ENCODE measurements at places on chromosomes 7 and 10. TPM values are rescaled to one million over a fixed set of nuclear protein-coding genes. Genes with fewer than 3 reads are reported as not detected.

The GPR141 gene
- polyA plus RNA-seq: 1.1 TPM

The KCP gene
- not detected for polyA plus RNA-seq

The ABCB4 gene
- polyA plus RNA-seq: not detected

The PRLHR gene
- not detected for polyA plus RNA-seq

- no peak for DNase-seq
- H3K36me3 ChIP-seq: no peaks in the 10 kb centered on the region
- no peaks in the 10 kb centered on the region for H3K4me1 ChIP-seq
- H3K27me3 ChIP-seq: no peaks in the 10 kb centered on the region
- no peak overlapping the region for H3K27ac ChIP-seq
Measured at GRCh38 chr7:85156661-85157208, 30.1 kb downstream of the SEMA3D start.

GRCh38 chr10:36608866-36609265 is 516.5 kb upstream of the ANKRD30A start:
- H3K4me1 ChIP-seq: no peaks in the 10 kb centered on the region
- no peaks in the 10 kb centered on the region for H3K36me3 ChIP-seq
- H3K27ac ChIP-seq: no peak overlapping the region
- no peak for DNase-seq
- no peaks in the 10 kb centered on the region for H3K27me3 ChIP-seq
- H3K4me3 ChIP-seq: no peak overlapping the region

DNA sequence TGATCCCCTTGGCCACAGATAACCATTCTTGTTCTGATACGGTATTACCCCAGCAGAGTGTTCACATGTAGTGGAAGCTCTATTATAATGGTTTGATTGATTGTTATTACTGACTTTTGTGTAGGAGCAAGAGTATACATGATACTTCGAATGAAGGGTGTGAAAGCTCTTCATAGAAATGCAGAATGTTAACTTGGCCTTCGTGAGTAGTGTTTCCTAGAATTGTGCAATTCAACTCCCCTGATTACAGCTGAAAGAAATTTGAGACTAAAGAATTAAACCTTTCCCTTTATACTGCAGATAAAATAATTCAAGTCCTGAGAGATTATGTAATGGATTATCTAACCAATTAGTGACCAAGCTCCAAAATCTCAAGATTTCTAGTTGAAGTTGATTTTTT is 38.2 kb downstream of the MKLN1 start:
- no peaks in the 10 kb centered on the region for H3K36me3 ChIP-seq
- H3K4me3 ChIP-seq: no peak overlapping the region
- DNase-seq: no peak
- H3K4me1 ChIP-seq: peaks cover 40% of the 10 kb centered on the region

DNA sequence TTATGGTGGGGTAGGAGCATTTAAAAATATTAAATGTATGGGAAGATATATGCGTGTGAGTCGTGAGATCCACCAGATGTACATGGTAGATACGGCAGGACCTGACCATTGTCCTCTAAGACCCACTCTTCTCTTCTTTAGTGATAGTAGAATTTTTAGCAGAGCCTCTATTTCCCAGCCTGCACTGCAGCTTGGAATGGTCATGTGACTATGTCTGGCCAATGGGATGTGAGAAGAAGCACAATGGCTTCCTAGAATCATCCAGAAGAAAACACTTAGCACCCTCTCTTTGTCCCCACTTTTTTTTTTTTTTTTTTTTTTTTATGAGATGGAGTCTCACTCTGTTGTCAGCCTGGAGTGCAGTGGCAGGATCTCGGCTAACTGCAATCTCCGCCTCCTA is 86.6 kb upstream of the CYTH3 start:
- DNase-seq: no peak
- no peaks in the 10 kb centered on the region for H3K27me3 ChIP-seq
- H3K36me3 ChIP-seq: no peaks in the 10 kb centered on the region
- no peak overlapping the region for H3K4me3 ChIP-seq

GRCh38 chr10:131667047-131667446 is 233.8 kb upstream of the PPP2R2D start:
- no peaks in the 10 kb centered on the region for H3K4me1 ChIP-seq
- no peak overlapping the region for H3K27ac ChIP-seq
- no peak for DNase-seq
- H3K36me3 ChIP-seq: no peaks in the 10 kb centered on the region

GRCh38 chr7:85573844-85574243 is 387.0 kb upstream of the SEMA3D start:
- no peaks in the 10 kb centered on the region for H3K36me3 ChIP-seq
- no peak overlapping the region for H3K27ac ChIP-seq
- DNase-seq: no peak
- no peaks in the 10 kb centered on the region for H3K4me1 ChIP-seq
- H3K4me3 ChIP-seq: no peak overlapping the region

DNA sequence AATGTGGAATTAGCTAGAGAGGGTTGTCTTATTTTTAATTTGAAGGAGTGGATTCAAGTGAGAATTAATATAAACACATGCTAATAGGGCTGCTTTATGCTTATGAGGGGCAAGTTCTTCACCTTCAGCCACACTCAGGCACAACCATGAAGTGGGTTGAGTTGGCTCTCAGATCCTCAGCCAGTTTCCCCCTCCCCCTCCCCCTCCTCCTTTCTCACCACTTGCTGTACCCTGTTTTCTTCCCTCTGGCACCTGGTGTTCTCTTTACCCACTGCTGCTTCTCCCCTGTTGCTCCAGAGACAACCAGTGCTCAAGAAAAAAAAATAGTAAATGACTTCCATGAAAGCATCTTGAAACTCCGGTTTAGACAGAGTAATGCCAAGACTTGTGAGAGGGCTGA is 1083.3 kb downstream of the CNTNAP2 start:
- no peak overlapping the region for H3K4me3 ChIP-seq
- no peaks in the 10 kb centered on the region for H3K4me1 ChIP-seq
- no peaks in the 10 kb centered on the region for H3K36me3 ChIP-seq
- no peak for DNase-seq
- no peaks in the 10 kb centered on the region for H3K27me3 ChIP-seq

DNA sequence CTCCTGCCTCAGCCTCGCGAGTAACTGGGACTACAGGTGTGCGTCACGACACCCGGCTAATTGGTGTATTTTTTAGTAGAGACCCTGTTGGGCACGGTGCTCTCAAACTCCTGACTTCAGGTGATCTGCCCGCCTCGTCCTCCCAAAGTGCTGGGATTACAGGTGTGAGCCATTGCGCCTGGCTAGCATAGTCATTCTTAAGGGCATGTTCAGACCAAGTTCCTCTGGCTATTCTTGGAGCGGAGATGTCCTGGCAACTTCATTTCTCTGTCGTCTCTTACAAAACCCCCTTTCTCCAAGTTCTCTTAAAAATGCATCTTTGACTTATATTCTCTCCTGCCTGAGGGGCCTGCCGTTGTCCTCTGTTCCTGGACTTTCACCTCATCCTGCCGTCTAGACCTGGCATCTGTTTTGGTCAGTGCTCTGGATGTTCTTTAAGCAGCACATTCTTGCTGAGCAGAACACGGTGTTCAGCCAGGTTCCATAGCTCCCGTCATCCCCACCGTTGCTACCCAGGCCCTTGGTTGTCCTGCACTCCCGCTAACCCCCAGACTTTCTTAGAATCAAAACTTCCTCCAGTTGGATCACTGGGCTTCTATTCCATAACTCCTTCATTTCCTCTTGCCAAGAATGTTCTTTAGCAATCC is 509.9 kb upstream of the GALNT17 start:
- no peak overlapping the region for H3K4me3 ChIP-seq
- H3K36me3 ChIP-seq: no peaks in the 10 kb centered on the region
- H3K27me3 ChIP-seq: no peaks in the 10 kb centered on the region
- no peak overlapping the region for H3K27ac ChIP-seq

DNA sequence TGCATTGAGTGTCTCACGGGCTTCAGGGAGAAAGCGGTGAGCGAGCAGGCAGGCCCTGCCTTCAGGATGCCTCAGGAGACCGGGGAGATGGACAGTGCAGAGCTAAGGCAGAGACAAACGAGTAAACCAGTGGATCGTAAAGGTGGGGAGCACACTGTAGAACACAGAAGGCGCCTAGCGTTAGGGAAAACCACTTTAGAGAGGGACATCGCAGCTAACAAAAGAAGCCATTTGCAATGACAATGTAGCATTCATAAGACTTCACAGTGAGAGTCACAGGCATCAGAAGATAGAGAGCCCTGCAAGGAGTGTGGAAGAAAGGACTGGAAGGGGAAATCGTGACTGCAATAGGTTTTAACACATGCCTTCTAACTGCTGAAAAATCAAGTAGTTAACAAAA is 54.9 kb upstream of the TMEM273 start:
- no peaks in the 10 kb centered on the region for H3K4me1 ChIP-seq
- no peaks in the 10 kb centered on the region for H3K27me3 ChIP-seq
- no peaks in the 10 kb centered on the region for H3K36me3 ChIP-seq
- no peak for DNase-seq
- no peak overlapping the region for H3K4me3 ChIP-seq

DNA sequence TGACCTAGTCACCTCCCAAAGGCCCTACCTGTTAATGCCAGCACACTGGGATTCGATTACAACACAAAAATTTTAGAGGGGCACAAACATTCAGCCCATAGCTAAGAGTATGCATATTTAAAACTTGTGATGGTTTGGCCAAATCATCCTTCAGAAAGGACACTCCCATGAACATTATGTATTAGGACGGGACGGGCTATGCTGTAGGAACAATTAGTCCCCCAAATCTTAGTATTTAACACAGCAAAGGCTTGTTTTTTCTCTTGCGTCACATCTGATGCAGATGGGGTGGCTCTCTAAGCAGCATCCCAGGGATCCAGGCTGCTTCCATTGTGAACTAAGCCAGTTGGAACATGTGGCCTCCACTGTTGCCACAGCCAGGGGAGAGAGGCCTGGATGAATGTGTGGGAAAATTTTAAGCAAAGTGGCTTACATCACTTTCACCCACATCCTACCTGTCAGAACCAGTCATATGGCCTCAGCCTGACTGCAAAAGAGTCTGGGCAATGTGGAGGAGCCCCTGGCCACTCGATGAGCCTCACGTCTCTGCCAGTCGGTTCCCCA is 26.6 kb downstream of the CHST3 start:
- no peak overlapping the region for H3K27ac ChIP-seq
- DNase-seq: no peak
- no peaks in the 10 kb centered on the region for H3K27me3 ChIP-seq
- no peaks in the 10 kb centered on the region for H3K36me3 ChIP-seq
- no peak overlapping the region for H3K4me3 ChIP-seq

GRCh38 chr10:93954299-93954698 is 39.4 kb upstream of the PLCE1 start:
- no peaks in the 10 kb centered on the region for H3K36me3 ChIP-seq
- no peak overlapping the region for H3K27ac ChIP-seq
- H3K4me1 ChIP-seq: no peaks in the 10 kb centered on the region
- no peaks in the 10 kb centered on the region for H3K27me3 ChIP-seq
- DNase-seq: no peak

DNA sequence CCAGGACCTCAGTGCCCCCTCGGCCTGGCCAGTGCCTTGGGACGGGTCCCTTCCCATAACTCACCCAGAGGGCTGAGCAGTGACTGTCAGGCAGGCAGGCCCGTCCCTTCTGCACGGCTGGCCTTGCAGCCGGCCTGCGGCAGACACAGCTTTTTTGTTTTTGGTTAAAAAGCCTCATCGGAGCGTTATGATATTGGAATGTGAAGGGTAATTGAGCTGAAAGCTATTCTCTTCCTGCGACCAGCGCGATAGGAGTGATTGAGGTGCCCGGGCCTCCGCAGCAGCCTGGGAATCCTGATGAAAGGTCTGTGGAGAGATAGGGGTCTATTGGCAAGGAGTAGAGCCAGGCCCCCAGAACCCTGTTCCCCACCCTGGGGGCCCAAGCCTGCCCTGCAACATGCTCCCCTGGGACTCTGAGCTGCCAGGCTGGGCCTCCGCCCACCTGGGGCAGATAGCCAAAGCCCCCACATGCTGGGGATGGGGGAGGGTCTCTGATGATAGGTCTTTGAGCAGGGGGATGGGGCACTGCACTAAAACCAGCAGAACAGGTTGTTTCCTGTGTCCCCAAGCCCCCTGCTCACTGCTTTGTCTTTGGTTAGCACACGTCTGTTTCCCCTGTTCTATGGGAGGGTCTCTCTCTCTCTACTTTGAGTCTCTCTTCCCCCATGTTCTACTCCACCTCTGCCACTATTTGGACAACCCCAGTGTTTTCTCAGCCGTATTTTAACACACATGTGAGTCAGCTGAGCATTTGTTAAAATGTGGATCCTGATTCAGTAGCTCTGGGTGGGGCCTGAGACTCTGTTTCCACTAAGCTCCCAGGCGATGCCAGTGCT is 131.9 kb downstream of the CDH23 start:
- no peaks in the 10 kb centered on the region for H3K4me1 ChIP-seq
- no peak for DNase-seq
- H3K36me3 ChIP-seq: no peaks in the 10 kb centered on the region
- H3K4me3 ChIP-seq: no peak overlapping the region
- H3K27ac ChIP-seq: no peak overlapping the region

DNA sequence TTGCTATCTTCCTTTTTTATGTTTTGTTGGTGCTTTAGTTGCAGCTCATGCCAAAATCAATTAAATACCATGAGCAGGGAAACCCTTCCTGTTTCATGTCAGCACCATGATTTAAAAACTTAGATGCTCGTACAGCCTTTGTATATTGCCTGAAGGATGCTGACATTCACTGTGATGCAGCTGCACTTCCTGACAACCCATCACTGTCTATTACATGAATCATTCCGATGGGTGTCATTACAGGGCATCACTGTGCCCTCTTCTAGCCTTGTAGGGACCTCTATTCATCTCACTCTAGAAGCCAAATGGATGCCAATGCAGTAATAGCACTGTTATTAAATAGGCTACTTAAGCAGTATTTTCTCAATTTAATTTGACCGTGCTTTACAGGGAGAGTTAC is 18.3 kb upstream of the ITGB1 start:
- H3K36me3 ChIP-seq: no peaks in the 10 kb centered on the region
- no peak overlapping the region for H3K27ac ChIP-seq

DNA sequence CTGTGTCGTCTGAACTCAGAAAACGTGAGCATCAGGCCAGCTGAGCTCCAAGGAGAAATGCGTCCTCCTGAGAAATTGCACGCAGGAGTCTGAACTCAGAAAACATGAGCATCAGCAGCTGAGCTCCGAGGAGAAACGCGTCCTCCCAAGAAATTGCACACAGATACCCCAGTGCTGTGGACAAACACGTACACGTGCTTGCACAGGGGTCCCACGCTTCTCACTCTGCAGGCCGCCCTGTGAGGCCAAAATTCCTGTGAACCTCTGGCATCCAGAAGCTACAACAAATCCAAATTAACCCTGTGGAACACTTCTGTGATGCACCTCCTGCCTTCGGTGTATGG is 133.8 kb downstream of the WDR37 start:
- DNase-seq: no peak
- H3K4me3 ChIP-seq: no peak overlapping the region
- H3K36me3 ChIP-seq: no peaks in the 10 kb centered on the region
- H3K4me1 ChIP-seq: peaks cover 3% of the 10 kb centered on the region
- no peak overlapping the region for H3K27ac ChIP-seq
- H3K27me3 ChIP-seq: no peaks in the 10 kb centered on the region

GRCh38 chr7:116431787-116432526 is 67.6 kb upstream of the CAV2 start:
- no peaks in the 10 kb centered on the region for H3K36me3 ChIP-seq
- H3K27me3 ChIP-seq: no peaks in the 10 kb centered on the region
- no peaks in the 10 kb centered on the region for H3K4me1 ChIP-seq
- no peak overlapping the region for H3K4me3 ChIP-seq
- no peak for DNase-seq
- no peak overlapping the region for H3K27ac ChIP-seq

Data from CD8-positive, alpha-beta memory T cell (primary cell).